ENCODE measurements at places on chromosomes 3 and 15.

DNA sequence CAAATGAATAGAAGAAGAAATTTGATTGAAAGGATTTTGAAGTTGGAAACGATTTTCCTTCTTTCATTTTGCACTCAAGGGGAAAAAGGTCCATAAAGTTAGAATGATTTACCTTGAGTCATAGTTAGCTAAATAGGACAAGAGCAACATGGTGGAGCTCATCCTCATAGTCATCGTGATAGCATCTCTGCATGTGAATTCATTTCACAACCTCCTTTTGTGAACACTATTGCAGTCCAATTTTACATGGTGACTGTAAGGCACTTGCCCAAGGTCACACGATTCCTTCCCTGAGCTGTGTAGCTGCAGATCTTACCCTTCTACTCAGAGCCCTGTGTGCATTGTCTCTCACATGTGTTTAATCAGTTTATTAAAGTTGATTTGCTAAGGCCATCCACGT lies 359.8 kb upstream of the C2CD4B start:
- DNase-seq, result no peak

- no peak for DNase-seq
These were observed 1134.8 kb downstream of the NSUN3 start for GRCh38 chr3:95197661-95198060.

- DNase-seq, result no peak
These were observed 220.5 kb downstream of the TJP1 start for GRCh38 chr15:29601811-29602210.

GRCh38 chr3:193869221-193870201 lies 266.4 kb upstream of the HES1 start:
- DNase-seq, result no peak

GRCh38 chr3:107666853-107667252 lies 144.1 kb downstream of the BBX start:
- DNase-seq, result no peak

DNA sequence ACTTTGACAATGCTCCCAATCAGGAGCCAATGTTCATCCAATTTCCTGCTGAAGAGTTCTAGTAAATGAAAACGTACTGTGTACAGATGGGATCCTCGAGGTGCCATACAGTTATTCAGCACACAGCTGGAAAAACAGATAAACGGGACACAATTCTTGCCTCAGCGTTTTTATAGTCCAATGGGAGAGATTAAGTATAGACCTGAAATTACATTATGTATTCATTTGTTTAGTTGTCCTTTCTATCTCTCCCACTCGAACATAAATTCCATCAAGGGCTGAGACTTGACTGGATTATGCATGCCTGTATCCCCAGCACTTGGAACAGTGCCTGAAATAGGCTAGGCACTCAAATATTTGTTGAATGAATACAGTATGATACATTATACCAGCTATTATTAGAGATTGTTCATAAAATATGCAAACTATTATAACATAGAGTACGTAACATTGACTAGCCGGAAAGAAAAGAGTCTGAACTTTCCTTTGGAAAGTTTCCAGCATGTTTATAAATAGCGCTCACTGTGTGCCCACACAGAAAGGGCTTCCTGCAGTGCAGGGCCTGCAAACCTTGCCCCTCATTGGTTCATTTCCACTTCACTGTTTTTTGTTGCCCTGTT lies 27.4 kb upstream of the SNTN start:
- DNase-seq, result no peak

GRCh38 chr3:160980740-160981139 lies 124.4 kb downstream of the B3GALNT1 start:
- DNase-seq, result no peak

- DNase-seq, result no peak
These were observed 318.8 kb upstream of the GBE1 start for GRCh38 chr3:82080261-82080660.

GRCh38 chr3:7760718-7761117 lies 740.9 kb upstream of the LMCD1 start:
- DNase-seq, result no peak

GRCh38 chr15:70185251-70185711 lies 87.6 kb upstream of the TLE3 start:
- DNase-seq, result no peak

DNA sequence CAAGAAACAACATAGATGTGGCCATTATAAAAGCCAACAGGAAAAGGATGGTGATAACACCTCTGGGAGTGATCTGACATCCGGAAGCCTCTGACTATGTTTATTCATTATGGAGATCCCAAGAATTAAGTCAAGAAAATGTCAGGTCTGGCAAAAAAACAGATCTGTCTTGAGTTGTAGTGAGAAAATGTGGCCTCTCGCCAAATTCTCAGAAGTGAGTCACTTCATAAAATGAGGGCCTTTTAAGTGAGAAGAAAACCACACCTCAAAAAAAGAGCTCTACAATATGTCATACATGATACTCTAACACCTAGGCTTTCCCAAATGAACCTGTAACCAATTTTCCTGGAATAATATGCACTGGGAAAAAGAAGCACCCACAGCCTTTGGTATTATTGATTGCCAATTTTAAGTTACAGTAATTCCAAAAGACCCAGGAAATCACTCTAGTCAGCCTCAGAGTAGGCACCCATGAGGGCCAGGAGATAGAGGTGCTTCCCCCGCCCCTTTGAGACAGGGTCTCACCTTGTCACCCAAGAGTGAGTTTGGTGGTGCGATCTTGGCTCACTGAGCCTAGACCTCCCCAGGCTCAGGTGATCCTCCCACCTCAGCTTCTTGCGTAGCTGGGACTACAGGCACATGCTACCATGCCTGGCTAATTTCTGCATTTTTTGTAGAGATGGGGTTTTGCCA lies 38.0 kb downstream of the CCR3 start:
- no peak for DNase-seq

- no peak for DNase-seq
These were observed 422.7 kb upstream of the TPRG1 start for GRCh38 chr3:188749010-188749617.

All from NCI-H2081 (cell line).